Aorta (tissue), 5 donors: ENCODE measurements at places on chromosomes 7 and 10.
A peak's percentile ranks its signal among the peaks of the same experiment; 100 is the strongest.

GRCh38 chr7:15821484-15822427 lies 135.3 kb upstream of the MEOX2 start:
- no peak for DNase-seq

- peak; percentile 65 for DNase-seq
Observed at GRCh38 chr7:158270106-158270775, 317.4 kb downstream of the PTPRN2 start.

DNA sequence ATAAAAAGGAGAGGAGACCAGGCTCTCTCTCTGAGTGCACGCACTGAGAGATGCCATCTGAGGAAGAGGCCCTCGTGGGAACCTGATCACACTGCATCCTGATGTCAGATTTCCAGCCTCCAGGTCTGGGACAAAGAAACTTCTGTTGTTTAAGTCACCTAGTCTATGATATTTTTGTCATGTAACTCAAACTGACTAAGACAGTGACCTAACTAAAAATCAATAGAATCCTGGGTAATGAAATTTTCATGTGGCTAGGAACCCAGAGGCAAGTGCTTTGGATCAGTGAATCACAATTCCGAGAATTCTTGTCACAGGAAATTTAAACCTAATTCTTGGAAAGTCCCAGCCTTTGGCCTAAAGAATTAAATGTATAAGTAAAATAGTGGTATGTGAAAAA lies 107.7 kb downstream of the SLC16A9 start:
- no peak for DNase-seq

DNA sequence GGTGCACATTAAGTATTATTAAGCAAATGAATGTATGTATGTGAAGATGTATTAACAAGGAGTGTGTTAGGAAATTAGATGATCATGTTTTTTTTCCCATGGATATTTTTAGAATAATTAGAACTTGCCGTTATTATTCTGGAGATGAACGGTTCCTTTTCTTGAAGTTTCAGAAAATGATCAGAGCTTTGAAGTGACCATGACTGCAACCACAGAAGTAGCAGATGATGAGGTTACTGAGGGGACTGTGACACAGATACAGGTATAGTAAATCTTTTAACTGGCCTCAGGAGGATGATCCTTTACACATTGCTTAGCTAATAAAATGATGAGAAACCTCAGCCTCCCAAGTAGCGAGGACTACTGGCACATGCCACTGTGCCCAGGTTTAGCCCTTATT lies 18.6 kb downstream of the DMTF1 start:
- DNase-seq = no peak

DNA sequence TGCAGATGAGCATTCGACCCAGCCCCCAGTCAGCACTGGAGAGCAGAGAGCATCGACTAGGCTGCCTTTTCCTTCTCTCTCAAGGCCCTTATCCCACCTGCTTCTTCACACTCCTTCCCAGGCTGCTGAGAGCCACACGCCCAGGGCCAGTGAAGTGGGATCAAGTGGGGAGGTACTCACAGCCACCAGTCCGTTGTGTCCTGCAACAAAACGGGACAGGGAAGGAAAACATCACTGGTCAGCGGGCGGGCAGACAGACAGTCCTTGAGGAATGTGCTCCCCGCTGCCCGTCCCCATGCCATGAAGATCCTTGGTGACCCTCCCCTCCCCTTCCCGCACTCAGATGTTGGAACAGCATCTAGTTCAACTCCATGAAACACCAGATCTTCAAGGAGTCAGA lies 4.2 kb downstream of the PYROXD2 start:
- DNase-seq = no peak

DNA sequence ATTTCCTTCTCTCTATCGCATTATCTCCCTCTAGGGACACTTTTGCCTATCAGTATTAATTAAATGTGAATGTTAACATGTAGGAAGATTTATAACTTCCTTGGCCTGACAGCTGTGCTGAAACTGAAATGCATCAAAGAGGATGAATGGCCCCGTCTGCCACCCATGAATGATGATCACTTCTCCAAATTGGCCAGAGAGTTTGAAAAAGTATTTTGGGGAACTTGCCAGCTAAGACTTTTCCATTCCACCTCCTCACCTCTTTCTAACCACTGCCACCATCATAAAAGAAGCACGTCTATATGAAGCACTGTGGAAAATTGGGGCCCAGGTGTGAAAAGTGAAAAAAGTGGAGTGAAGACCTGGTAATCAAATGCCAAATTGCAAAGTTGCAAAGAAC lies 25.4 kb upstream of the ST8SIA6 start:
- no peak for DNase-seq

DNA sequence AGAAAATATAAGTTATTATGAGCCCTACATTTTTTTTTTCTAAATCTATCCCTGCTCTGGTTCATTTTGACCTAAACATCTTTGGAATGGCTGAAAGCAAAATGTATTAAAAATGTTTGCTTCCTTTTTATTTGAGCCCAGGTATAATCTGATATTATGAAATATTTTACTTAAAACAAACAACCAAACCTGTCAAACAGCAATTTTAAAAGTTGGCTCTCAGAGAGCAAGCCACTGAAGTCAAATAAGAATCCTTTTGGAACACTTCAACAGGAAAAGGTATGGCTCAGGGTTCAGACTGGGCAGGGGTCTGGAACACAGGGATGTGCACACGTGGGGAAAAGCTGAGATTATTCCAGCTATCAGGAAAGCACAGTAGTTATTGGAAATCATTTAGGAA lies 782.9 kb downstream of the CCSER2 start:
- DNase-seq = no peak

DNA sequence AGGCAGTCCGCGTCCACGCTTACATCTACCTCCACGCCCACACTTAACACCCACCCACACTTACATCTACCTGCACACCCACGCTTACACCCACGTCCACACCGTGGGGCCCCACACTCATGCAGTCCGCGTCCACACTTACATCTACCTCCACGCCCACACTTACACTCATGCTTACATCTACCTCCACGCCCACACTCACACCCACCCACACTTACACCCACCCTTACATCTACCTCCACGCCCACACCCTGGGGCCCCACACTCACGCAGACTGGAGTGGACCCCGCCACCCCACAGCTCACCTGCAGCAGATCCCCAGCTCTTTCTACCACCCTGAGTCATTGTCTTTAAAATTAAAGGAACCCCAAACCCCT lies 32.4 kb upstream of the PWWP2B start:
- DNase-seq = peak; percentile 68

DNA sequence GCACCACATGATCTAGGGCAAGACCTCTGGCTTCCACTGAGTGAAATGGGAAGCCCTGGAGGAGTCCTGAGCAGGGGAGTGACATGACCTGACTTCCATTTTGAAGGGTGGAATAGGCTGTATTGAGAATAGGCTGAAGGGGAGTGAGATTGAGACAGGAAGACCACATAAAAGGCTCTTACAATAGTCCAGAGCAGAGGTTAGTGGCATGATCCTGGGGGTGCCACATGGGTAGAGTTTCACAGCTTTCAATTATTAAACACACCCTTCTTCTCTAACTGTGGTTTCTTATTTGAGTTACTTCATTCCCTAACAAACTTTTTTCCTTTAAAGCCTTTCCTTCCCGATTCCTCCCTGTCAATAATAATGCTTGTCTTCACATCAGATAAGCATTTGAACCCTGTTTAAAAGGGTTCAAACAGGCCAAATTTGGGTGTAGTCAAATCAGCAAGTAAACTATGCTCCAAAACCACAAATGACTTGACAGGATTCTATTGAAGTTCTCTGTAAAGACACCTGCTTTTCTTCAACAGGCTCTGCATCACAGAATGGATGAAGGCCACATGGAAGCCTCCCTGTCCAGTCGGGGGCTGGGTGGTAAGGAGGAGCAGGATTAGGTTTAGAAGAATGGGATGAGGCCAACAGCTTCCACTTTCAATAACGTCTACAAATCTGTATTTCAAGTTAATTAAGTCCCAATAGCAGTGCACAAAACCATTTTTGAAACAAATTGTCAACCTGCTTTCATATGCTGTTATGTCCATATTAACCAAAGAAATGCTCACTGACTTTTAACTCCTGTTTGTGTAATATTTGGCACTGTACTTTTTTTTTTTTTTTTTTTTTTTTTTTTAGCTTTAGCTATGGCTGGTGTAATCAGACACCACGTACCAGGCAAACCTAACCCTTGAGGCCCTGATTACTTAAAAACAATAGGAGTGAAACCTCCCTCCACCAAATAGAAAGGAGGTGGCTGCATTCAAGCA lies 131.9 kb downstream of the NRCAM start:
- no peak for DNase-seq

DNA sequence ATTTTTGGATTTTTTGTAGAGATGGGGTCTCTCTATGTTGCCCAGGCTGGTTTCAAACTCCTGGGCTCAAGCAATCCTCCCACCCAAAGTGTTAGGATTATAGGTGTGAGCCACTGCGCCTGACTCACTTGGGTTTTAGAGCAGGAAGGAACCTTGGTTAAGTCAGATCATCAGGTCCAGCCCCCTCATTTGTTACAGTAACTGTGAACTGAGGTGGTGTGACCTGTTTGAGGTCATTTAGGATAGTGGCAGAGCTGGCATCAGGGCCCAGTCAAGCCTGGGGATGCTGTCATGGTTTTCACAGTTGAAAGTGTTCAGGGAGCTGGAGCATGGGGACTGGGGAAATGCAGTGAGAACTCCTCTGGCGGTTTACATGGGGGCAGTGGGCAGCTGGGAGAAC lies 159.6 kb downstream of the TAX1BP1 start:
- no peak for DNase-seq

GRCh38 chr10:133357285-133358161 lies at the start of gene FUOM:
TSS of gene FUOM (minus strand) at chr10:133358019. CDS start at chr10:133358007, 12 bp downstream.
- DNase-seq = peak; percentile 84

DNA sequence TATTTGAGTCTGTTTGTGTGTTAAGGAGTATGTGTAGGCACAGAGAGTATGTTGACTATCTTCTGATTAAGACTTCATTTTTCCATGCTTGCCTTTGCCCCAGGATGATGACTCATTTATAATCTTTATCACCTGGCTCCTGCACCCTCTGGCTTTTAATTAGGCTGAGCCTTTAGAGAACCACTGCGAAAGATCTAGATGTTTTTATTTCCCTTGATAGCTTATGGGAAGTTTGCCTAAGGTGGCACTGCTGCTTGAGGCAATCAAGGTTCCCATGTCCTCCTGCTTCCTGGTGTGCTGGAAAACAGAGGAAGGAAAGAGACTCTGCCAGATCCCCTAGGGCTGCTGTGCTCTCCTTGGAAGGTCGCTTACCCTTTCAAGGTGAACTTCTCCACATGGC lies 114.6 kb downstream of the ARL4A start:
- DNase-seq = no peak

GRCh38 chr10:94108200-94108599 lies 114.5 kb downstream of the PLCE1 start:
- DNase-seq = no peak

GRCh38 chr10:118214776-118215175 lies 127.3 kb downstream of the FAM204A start:
- DNase-seq = no peak

- DNase-seq = peak; percentile 47
Observed at GRCh38 chr7:128197989-128198580, 43.0 kb upstream of the LEP start.

GRCh38 chr10:17687117-17687831 lies 43.3 kb downstream of the STAM start:
- DNase-seq = no peak

DNA sequence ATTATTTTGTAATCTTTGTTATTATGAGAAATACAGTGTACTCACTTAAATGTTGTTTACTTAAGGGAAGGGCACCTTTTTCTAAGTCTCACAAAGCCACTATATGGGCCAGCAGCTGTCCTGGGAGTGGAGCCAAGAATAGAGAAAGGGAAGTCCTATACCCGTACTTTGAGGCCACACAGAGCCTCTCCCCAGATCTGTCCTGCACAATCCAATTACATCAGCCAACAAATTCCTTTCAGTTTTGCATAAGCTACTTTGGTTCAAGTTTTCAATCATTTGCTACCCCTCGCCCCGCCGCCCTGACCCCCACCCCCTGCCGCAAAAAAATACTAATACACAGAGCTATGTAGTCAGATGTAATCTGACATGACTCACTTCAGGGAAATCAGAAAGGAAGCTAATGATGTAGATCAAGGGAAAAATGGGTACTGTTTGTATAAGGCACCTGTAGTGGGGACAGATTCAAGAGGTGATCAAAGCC lies 297.4 kb upstream of the NEBL start:
- DNase-seq = no peak

DNA sequence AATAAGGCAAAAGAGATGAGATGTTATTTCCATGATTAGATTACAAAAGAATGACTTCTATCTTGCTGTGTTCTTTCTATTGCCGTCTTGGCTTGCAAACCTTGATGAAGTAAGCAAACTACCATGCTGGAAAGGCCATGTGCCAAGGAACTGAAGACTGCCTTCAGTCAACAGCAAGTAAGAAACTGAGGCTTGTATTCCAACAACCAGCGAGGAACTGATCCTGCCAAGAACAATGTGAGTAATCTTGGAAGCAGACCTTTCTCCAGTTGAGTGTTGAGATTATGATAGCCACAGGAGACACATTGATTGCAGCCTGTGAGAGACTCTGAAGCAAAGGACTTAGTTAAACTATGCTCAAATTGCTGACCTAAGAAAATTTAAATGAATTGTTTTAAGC lies 164.6 kb upstream of the GRM3 start:
- DNase-seq = no peak

DNA sequence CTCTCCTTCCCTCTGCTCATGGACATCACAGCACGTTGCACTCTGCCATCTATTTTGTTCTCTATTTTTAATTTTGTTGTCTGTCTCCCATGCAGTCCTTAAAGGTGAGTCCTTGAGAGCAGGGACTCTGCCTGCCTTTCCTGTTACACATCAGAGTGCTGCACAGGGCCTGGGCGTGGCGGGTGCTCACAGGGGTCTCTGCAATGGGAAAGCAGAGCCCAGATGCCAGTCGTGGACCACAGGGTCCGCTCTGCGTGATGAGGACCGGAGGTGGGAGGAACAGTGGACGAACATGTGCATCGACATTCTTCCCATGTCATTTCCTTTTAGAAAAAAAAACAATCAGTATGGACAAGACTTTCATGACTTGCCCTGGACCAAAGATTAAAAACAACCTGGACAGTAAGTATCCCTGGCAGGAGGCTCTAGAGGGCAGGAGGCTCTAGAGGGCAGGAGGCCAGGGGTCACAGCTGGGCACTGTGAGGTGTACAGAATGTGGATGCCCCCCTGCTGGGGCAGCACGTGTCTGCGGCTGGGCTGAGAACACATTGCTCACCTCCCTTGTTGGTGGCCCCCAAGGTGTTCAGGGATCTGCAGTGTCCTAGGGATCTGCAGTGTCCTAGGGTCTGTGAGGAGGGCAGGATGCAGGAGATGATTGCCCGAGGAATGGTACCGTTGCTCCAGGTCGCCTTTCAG lies 29.6 kb upstream of the ZNF488 start:
- DNase-seq = no peak

DNA sequence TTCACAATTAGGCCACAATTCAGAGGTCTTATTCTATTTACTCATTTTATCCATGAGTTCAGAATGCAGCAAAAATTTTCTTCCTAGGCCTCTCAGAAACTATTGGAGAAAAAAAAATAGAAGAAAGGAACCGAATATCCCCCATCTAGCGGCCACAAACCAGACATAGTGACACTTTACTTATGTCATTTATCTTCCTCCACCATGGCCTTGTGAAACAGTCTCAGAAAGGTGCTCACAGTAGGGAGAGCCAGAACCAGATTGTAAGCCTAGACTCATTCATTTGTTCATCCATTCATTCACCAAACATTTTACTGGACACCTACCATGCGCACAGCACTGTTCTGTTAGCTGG lies 16.0 kb downstream of the CREB3L2 start:
- DNase-seq = no peak

- DNase-seq = no peak
Observed at GRCh38 chr10:94001416-94001810, 7.7 kb downstream of the PLCE1 start.
